ENCODE measurements at places on chromosomes 4 and X. TPM values are rescaled to one million over a fixed set of nuclear protein-coding genes. Genes with fewer than 3 reads are reported as not detected.
A peak's percentile ranks its signal among the peaks of the same experiment; 100 is the strongest.

Gene NWD2
- not detected for total RNA-seq

Gene ATP8A1
- 0.11 TPM for total RNA-seq

Gene GRSF1
- total RNA-seq: 147 TPM

Gene TMEM184C
- 36.5 TPM for total RNA-seq

Gene PGM2
- 20.9 TPM for total RNA-seq

Gene GPR173
- total RNA-seq: 2.7 TPM

Gene CENPU
- total RNA-seq: 8.5 TPM

Gene CTAG2
- not detected for total RNA-seq

Gene LIMCH1
- total RNA-seq: 17.4 TPM

Gene ENOPH1
- total RNA-seq: 41.4 TPM

Gene IQCM
- not detected for total RNA-seq

Gene MAGEB18
- not detected for total RNA-seq

GRCh38 chrX:18898492-18898891 is 85.4 kb downstream of the PHKA2 start:
- DNase-seq: no peak

DNA sequence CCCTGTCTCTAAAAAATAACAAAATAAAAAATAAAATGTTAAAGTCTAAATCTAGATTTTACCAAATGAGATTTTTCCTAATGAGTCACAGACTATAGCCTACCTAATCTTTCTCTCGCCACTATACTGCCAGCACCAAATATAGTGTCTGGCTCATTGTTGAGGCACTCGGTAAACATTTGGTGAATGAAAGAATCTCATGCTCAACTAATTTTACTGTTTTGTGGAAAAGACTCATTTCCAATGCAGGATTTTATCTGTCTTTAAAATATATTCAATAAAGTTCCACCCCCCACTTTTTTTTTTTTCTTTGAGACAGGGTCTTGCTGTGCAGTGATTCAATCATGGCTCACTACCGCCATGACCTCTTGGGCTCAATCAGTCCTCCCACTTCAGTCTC is 71.5 kb downstream of the PLS3 start:
- DNase-seq: peak; percentile 49

GRCh38 chrX:48589482-48590162 is 7.7 kb upstream of the WDR13 start:
- no peak for DNase-seq

DNA sequence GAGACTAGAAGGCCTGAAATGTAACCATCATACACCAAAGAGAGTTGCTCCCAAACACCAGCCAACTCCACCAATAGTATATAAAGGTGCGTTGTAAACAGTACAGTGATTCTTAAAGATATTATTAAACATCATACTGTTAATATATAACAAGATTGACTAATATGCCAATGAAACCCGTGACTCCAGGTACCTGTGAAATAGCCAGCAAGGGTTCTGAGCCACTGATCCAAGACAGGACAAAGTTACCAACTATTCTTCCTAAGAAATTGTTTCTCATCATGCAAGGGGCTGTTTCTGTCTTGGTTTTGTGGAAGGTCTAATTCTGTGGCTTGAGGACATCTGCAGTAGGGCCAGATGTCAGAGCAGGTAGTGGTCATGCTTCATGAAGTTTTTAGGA is 47.2 kb downstream of the FHL1 start:
- no peak for DNase-seq

- DNase-seq: no peak
Measured at GRCh38 chr4:98485816-98486345, 172.5 kb downstream of the TSPAN5 start.

- DNase-seq: peak; percentile 0
Measured at GRCh38 chr4:180751009-180751408, 1492.2 kb upstream of the TENM3 start.

DNA sequence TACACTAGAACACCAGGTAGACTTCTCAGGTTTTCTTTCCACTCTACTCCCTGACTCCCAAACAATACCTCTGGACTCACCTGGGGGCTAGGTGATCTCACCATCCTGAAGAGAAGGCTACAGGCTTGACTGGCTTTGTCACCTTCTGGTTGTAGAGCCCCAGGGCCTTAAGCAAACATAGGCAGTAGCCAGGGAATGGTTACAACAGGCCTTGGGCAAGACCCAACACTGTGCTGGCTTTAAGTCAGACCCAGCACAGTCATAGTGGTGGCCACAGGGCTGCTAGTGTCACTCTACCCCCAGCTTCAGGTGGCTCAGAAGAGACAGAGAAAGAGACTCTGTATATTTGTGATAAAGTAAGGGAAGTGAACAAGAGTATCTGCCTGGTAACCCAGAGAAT is 118.1 kb upstream of the EMCN start:
- DNase-seq: no peak

DNA sequence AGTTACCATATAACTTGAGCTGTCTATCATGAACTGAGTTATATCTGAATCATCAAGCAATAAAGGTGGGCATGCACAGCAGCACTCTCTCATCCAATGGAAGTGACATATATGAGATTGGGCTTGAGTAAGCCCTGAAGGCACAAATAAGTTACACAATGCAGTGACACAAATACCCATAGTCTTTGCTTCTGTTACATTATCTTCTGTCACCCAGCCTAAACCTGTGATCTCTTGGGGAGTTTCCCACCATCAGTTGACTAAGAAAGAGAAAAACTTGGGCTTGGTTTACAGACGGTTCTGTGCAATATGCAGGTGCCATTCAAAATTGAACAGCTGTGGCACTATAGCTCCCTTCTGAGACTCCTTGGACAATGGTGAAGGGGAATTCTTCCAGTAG is 138.8 kb upstream of the IL15 start:
- DNase-seq: no peak

DNA sequence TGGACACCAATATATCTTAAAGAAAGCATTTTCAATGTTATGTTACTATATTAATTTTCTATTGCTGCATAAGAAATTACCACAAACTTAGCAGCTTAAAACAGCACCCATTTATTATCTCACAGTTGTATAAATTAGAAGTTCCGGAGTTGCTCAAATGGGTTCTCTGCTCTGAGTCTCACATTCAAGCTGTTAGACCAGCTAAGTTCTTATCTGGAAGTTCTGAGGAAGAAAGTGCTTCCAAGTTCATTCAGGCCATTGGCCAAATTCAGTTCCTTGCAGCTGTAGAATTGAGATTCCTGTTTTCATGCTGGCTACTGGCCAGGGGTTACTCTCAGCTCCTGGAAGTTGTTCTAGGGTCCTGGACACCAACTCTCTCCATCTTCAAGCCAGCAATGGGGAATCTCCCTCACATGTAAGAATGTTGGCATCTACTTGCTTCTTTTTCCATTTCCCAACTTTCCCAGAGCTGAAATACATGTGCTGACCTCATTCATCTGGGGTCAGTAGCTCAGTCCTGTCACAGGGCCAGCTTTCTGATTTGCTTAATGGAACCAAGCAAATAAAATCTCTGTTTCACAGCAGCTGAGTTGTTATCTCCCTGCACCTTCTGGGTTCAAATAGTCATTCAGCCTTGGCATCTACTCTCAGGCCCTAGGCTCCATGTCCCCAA is 99.6 kb upstream of the INTU start:
- no peak for DNase-seq

- peak; percentile 50 for DNase-seq
Measured at GRCh38 chr4:76802236-76803021, 95.5 kb downstream of the SOWAHB start.

DNA sequence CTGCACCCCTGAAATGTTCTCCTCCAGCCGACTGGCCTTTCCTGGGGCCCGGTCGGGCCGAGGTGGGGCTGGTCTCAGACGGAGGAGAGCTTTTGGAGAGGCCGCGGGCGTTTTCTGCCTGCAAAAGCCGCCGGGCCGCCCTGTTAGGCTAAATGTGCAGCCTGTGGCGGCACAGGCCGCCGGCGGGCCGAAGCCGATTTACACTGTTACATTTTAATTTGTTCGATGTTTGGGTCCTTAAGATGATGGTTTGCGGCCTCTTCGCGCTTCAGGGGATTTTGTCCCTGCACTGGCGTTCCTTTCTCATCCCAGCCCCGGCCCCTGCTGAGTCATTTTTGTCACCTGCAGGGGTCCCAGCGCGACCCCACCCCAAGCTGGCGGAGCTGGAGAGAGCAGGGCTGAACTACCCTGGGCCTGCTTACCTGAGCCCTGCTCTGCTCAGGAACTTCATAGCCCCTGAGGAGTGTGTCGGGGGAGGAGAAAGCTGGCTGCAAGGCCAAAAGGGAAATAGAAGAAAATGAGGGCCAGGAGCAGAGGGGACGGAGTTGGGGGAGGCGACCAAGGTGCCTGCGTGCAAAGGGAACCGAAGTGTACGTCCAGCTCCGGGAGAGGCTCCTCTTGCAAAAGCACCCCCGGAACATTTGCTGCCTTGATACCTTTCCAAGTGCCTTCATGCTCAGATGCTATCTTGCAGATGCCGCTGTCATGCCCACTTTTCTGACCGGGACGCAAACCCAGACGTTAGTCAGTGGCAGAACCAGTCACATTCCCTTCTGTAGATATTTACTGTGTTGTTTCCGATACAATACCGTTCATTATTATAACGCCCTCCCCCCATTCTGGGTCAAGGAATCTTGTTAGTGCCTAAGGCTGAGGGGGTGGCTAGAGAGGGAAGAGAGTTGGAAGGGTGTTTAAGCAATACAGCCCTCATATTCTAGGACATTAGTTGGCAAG is 977 bp upstream of the RBBP7 start:
- DNase-seq: peak; percentile 31

GRCh38 chr4:74365761-74366160 is 816 bp downstream of the EREG start:
- DNase-seq: peak; percentile 23

GRCh38 chr4:28436191-28437080 is 1575.8 kb downstream of the STIM2 start:
- no peak for DNase-seq

DNA sequence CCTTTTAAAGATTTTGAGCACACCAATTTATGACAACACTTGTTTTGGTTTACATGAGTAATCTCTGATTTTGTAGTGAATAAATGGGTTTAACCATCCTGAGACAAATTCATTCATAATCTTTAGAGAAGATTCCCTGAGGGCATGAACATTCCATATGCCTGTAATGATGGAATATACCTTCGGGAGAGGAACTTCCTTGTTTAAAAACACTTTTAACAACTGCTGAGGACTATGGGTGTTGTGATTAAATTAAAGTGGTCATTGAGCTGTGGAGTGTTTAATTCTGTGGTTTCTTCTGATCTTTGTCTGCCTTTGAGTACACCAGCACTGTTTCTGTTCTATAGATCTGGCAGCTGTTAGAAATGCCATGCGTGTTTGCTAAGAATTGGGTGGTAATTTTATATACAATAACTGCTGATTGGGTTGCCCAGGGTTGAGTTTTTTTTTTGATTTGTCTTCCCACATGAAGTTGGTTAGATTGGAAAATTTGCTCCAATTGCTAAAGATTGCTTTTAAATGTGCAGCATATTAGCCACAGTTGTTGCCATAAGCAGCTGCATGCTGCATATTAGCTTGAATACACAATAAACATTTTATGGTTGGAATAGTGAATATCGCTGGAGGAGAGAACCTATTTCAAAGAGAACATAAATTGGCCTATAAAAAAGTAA is 86.8 kb downstream of the DCLK2 start:
- DNase-seq: no peak

- peak; percentile 95 for DNase-seq
Measured at GRCh38 chr4:99383833-99384392, 31.4 kb upstream of the ADH1C start.

GRCh38 chrX:39592776-39593175 is 505.0 kb downstream of the BCOR start:
- DNase-seq: peak; percentile 56

- no peak for DNase-seq
Measured at GRCh38 chr4:147991543-147992283, 259.8 kb downstream of the ARHGAP10 start.

DNA sequence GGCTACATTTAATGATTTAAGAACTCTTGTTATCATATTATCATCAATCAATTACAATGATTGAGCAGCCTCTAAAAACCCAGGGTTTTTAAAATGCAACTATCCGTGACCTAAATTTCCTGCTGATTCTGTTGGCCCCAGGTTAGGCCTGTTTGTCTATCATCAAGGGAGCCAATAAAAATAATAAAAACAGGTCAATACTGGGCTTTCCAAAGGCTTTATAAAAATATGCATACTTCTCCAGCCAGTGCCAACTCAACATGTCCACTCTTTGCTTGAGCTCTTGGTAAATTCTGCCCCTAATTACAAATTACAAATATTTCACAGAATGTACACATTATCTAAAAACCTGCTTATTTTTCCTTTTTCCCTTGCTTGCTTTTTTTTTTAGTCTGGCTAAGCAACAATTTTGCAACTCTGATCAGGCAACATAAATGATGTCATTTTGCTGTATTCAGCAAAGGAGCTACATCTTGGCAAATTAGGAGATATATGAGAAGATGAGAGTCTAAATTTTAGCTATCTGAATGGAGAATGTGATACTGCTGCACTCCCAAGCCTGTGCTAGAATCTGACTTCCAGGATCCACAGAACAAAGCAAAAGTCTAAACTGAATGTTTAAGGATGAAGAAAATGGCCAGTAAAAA is 204.0 kb downstream of the SCFD2 start:
- peak; percentile 26 for DNase-seq

- DNase-seq: no peak
Measured at GRCh38 chrX:125005863-125006262, 313.8 kb upstream of the TEX13C start.

- peak; percentile 18 for DNase-seq
Measured at GRCh38 chrX:68895341-68895755, 66.5 kb downstream of the EFNB1 start.

- DNase-seq: peak; percentile 97
Measured at GRCh38 chr4:158121161-158121579, 51.7 kb downstream of the GASK1B start.

GRCh38 chrX:20519826-20520225 is 253.1 kb upstream of the RPS6KA3 start:
- no peak for DNase-seq

DNA sequence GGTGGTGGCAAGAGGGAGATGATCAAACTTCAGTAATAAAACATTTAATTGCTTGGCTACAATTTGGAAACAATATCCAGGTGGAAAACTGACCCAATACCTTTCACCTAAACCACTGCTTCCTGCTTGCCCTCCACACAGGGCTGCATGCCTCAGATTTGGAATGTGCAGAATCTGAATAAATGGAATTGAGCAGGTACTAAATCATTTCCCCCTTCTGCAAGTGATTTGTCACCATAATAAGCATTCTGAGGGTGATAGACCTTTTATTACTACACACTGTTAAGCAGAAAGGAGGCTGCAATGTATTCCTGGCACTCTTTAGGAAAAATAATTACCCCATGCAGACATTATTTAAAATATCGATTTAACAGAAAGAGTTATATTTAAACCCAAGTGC is 291.8 kb downstream of the IDS start:
- DNase-seq: no peak

DNA sequence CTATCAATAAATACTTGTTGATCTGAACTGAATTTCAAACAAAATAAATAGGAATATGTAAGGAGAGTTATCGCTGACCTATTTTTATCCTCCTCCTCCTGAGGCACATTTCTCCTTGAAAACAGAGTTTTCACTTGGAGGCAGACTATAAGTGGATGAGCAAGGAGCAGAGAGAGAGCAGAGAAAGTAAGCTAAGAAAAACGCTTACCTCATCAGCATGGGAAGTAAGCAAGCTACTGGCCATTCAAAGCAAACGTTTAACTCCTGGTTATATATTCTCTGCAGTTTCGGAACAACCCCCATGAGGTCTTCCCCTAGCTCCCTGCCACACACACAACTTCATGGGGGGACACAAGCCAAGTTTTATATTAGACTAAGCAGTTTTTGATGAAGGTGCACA is 13.2 kb downstream of the ZDHHC9 start:
- no peak for DNase-seq
